NCI-H1105 treated with DMSO at 0.1 percent for 48 hours (cell line): ENCODE measurements at places on chromosomes 7 and 10.
A peak's percentile ranks its signal among the peaks of the same experiment; 100 is the strongest.

DNA sequence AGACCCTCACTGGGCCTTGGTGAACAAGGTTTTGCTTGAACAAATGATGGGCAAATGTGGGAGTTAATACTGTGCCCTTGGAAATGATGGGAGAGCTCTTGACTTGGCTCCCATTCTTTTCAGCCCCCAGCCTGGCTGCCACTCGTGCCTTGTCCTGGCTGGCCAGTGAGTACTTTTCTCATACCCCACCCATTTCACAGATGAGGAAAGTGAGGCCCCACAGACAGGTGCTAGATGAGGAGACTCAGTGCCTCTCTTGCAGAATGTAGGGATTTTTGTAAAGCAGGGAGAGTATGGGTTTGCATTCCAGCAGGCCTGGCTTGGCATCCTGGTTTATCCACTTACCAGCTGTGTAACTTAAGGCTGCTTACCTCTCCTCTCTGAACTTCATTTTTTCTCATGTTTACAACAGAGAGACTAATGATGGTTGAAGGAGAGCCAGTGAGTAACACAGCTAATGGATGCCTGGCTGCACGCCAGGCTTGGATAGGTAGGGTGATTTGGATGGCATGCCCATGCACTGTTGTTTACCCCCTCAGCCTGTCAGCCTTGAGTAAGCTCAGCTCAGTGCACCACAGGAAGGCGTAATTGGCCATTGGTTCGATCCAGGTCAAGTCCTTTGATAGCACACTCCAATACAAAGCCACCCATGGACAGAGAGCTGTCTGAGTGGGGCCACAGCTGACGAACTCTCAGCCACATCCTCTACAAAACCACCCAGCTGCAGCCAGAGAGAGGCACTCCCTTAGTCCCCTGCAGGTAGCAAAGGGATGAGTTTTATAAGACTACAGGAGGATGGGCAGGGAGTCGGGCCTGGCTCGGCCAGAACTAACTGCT is 436.8 kb downstream of the RPS24 start:
- peak; percentile 72 for DNase-seq

DNA sequence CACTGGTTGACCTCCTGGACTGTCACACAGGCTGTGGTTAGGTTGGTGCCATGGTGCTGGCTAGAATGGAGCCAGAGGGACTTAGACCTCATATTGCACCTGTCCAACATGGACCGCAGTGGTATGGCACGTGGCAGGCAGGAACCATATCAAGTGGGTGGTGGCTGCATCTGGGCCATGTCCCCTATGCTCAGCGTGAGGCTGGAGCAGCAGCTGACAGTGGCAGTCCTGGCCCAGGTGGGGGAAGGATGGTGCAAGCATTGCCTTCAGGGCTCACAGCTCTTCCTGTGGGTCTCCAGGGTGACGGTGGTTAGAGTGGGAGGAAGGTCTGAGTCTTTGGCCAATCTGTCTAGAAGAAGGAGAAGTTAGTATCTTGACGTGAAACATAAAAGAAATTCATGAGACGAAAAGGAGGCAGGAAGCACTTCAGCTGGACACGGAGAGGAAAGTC is 54.5 kb upstream of the PFKFB3 start:
- DNase-seq, result no peak

DNA sequence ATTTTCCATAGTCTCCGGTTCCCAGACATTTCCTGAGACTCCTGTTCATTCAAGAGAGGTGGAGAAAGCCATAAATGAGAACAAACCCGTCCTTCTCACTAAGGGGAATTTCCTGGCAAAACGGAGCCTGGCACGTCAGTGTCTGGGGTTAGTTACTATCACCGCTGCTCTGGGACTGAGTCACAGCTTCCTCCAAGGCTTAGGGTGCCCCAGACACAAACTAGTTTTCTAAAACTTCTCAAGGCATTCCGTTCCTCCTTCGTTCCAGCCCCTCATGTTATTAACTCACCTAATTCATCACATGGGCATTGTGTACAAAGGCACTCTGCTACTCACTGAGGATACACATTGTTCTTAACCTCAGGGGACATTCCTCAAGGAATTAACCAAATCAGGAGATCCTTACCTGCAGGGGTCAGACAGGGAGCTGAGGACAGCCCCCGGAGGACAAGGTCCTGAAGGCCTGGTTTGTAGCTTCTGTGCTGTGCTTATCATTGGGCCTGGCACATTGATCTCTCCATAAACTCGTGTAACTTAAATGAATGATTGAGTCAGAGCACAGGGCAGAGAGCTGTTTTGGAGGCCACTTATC is 103.0 kb upstream of the KLF6 start:
- no peak for DNase-seq

GRCh38 chr7:69213878-69214277 is 384.4 kb upstream of the AUTS2 start:
- DNase-seq, result no peak

GRCh38 chr10:32540691-32541470 is 94.9 kb downstream of the CCDC7 start:
- no peak for DNase-seq

DNA sequence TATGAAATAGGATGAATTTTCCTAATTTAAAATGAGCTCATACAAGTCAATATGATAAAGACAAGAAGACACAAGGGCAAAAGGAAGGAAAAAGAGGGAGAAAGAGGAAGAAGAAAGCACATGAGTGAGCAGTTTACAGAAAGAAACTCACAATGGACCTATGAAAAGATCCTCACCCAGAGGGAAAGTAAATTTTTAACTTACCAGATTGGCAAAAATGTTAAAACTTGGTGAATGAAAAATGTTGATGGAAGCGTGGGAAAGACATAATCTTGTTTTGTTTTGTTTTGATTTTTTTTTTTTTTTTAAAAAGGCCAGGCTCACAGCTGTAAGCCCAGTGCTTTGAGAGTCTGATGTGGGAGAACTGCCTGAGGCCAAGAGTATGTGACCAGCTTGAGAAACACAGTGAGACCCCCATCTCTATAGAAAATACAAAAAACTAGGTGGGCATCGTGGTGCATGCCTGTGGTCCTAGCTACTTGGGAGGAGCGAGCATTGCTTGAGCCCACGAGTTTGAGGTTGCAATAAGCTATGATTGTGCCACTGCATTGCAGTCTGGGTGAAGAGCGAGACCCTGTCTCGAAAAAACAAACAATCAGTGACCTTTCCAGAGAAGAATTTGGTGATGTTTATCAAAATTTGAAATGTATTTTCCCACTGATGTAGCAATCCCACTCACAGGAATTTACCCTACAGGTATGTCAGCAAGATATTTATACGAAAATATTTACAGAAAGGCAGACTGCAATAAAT is 152.9 kb upstream of the ASAH2 start:
- no peak for DNase-seq

DNA sequence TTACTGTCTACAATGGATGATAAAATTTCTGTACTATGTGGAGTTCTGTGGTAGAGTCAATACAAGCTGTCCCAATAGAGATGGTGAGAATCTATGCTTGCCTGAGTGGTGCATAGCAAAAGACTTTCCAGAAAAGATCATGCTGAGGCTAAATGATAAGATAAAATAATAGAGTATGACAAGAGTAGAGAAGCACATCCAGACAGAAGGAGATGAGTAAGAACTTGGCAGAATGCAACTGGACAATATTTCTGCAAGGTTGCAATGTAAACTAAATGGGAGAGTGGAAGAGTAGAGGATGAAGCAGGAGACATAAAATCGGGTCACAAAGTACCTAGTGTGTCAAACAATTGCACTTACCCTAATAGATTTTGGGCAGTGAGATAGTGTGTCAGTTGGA is 347.6 kb downstream of the MDFIC start:
- no peak for DNase-seq

- no peak for DNase-seq
Observed at GRCh38 chr10:42809676-42810075, 27.1 kb downstream of the BMS1 start.

DNA sequence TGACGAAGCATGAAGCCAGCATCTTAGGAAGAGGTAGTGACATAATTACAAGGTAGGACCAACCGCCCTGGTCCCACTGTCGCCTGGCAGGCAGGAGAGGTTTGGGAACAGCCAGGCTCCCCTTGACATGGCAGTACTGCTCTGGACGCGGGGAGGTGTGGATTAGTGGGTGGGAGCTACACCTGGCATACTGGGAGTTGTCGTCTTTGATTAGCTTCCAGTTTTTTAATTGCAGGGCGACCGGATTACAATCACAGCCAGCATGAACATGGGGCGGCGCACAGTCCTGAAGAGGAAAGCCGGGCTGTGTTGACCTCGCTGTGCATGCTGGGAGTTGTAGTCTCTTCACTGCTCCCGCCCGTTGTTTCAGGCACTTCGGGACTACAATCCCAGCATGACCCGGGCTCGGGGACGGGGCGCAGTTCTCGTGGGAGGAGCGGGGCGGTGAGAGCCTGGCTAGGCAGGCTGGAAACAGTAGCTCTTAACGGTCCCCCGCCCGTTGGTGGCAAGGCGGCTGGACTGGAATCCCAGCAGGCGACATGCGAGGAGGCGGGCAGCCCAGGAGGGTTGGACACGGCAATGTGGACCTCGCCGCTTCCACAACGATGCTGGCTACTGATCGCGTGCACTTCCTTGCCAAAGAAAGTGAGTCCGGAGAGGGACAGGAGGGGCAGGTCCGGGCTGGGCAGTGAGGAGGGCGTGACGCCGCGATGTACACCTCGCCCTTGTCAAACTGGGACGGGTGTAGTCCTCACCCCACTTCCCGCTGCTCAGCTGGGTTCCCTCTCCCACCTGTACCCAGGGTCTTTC is 98.0 kb upstream of the ZNF722 start:
- DNase-seq, result peak; percentile 94

GRCh38 chr7:47026780-47027361 is 555.0 kb downstream of the TNS3 start:
- DNase-seq, result peak; percentile 83

- DNase-seq, result peak; percentile 81
Observed at GRCh38 chr7:28922624-28923331, 35.4 kb downstream of the TRIL start.

- no peak for DNase-seq
Observed at GRCh38 chr7:46746695-46747687, 825.9 kb upstream of the IGFBP3 start.

DNA sequence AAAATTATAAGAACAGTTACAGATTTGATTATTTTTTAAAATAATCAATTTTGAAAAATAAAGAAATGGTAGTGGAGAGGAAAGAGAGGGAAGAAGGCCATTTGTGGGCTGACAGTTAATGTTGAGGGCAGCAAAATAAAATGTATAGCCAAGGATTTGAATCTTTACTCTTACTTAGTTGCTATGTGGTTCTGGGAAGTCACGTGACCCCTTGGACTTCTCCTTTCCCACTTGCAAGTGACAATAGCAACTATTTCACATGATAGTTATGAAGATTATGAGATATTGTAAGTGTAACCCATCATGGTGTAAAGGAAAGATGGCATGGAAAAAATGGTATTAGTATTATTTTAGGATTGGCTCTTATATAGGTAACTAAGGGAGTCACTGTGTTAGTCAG is 567.3 kb upstream of the GHITM start:
- DNase-seq, result no peak

DNA sequence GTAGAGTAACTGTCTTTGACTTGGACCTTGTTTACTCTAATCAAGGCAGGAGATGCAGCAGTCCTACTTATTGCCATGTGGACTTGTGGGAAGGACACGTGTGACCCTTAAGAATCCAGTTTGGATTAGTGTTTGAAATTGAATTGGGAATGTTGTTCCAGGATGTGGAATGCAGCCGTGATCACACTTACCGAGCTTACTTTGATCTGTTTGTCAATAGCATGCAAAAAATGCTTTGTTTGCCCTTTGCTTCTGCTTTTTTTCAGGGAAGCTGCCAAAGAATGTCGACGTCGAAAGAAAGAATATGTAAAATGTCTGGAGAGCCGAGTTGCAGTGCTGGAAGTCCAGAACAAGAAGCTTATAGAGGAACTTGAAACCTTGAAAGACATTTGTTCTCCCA is 84.7 kb downstream of the CREM start:
- DNase-seq, result no peak

DNA sequence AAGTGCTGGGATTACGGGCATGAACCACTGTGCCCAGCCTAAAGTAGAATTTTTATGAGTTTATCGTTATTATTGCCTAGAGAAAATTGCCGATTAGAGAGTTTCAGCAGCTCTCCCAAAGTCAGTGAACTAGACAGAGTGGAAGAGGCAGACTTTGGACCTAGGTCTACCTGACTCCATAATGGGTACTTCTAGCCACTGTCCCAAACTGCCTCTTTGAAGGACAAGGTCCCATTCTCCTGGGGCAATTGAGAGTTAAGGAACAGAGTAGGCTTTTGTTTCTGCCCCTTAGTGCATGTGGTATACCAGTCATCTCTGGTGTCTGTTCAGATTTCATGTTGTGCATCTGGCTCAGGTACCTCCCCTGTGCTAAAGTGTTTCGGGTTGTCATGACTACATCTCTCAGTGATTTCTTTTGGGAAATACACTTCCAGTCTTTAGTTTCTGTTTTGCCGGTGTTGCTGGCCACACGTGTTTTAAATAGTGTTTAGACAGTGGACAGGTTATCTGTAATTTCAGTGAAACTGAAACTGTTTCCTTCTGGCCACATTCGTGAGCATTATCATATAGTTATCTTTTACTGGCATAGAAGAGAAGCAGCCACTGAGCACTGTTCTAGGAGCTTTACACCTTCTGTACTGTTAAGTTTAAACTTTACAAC is 4.7 kb downstream of the TMEM236 start:
- DNase-seq, result no peak
